ENCODE measurements at places on chromosomes 16 and 17.

GRCh38 chr17:47738178-47738577 lies 5.1 kb downstream of the TBX21 start:
- DNase-seq = no peak

GRCh38 chr17:19867329-19868078 lies at the start of gene ULK2:
Gene ULK2 (minus strand): TSS chr17:19867936. CDS start chr17:19867417, 519 bp downstream.
- DNase-seq = peak; percentile 69

DNA sequence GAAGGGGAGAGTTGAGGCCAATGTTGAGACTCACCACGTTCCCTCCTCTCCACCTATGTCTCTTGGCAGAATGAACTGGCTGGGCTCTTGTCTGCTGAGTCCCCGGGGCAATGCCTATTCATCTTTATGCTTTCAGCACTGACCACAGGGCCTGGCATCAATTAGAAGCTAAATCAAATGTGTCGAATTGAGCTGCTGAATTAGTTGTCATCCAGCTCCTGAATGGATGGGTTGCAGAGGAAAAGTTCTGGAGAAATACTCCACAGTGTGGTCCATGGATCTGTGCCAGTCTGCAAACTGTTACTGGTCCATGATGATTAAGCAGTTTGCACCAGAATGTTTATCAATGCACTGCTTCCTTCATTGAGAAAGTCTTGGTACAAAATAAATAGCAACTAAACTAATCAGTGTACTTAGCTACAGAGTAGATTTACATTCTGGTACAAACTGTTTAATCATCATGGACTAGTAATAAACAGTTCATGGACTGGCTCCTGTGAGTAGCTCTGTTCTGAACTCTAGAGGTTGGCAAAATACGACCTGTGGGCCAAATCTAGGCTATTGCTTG lies 4.6 kb downstream of the CNGB1 start:
- DNase-seq = no peak

DNA sequence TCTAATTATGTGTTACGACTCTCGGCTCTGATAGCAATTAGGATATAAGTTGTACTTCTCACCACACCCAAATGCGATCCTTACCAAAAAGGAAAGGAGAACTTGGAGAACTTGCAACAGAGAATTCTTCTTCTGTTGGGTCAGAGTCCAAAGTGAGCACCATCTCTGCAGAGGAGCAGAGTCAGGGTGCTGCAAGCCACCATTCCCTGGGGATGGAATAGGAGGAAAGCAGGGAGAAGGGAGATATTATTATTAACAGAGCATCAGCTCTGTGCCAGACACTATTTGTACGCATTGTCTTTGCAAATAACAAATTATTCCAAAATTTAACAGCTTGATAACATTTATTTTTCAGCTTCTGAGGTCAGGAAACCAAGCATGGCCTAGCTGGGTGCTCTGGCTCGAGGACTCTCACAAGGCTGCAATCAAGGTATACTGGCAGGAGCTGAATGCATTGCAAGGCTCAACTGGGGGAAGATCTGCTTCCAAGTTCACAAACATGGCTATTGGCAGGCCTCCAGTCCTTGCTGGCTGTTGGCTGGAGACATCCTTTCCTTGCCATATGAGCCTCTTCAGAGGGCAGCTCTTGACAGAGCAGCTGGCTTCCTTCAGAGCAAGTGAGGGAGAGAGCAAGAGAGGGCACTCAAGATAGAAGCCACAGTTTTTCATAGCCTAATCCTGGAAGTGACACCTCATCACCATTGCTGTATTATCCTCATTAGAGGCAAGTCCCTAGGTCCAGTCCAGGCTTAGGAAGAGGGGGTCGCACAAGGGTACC lies 296.2 kb upstream of the CDH5 start:
- DNase-seq = peak; percentile 35

DNA sequence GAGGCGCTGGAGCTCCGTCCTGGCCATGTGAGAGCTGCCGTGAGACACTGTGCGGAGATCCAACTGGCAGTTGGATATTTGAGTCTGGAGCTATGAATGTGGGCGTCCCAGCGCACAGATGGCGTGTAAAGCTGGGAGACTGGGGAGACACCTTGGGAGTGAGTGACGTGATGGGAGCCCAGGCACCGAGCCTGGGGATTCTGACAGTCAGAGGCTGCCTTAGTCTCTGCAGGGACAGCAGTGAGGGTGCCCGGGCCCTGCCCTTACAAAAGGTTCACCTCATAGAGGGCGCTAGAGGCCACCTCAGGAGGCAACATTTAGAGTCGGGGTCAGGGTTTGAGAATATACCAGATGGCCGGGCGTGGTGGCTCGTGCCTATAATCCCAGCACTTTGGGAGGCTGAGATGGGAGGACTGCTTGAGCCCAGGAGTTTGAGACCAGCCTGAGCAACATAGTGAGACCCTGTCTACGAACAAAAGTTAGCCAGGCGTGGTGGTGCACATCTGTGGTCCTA lies 194.1 kb upstream of the GSE1 start:
- DNase-seq = no peak

- no peak for DNase-seq
These were observed 3.0 kb downstream of the EVI2B start for GRCh38 chr17:31310886-31311285.

DNA sequence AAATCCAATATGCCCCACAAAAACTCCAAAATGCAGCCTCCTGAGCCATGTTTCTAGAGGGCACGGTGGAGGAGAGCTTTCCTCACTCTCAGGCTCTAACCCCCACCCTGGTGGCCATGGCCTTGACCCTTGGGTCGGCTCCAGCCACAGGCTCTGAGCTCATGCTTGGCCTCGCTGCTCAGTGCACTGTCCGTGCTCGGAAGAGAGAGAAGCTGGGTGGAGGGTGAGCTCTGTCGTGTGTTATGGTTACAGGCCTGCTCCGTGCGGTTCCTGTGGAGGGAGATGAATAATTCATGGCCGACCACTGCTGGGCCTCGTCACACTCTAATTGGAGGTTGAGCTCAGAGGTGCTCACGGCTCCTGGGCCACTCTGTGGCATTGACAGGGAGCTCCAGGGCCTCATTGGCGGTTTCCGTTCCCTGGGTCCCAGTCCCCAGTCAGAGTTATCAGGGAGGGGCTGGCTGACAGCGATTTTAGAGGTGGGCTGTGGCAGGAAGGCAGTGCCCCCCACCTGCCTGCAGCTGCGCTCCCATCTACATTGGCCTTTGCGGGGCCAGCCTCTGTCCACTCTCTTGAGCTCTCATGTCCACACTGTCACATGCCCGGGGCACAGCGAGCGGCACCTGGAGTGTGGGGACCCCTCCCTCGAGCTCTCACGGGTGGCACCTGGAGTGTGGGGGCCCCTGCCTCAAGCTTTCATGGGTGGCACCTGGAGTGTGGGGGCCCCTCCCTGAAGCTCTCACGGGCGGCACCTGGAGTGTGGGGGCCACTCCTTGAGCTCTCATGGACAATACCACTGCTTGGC lies 24.9 kb downstream of the ACSF3 start:
- DNase-seq = no peak

- DNase-seq = no peak
These were observed 26.2 kb downstream of the BAIAP2 start for GRCh38 chr17:81061027-81061735.

DNA sequence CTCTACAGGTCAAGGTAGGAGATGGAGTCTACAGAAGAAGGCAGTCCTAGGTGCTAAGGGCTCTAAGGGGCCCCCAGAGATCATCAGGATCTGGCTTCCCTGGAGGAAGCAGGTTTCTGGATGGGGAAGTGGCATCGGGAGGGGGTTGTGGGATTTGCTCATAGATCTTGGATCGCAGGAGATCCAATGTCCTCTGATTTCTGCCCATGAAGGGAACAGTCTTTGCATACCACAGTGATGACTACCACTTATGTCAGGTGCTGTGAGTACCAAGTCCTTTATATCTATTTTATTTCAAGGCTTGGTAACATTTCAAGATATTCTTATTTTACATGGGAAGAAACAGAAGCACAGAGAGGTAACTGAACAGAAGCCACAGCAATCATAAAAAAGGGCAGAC lies 164.0 kb downstream of the RGS9 start:
- no peak for DNase-seq

GRCh38 chr16:80804056-80804525 lies 307 bp downstream of the CDYL2 start:
- no peak for DNase-seq

GRCh38 chr16:15484662-15485061 lies 50.3 kb downstream of the BMERB1 start:
- no peak for DNase-seq

DNA sequence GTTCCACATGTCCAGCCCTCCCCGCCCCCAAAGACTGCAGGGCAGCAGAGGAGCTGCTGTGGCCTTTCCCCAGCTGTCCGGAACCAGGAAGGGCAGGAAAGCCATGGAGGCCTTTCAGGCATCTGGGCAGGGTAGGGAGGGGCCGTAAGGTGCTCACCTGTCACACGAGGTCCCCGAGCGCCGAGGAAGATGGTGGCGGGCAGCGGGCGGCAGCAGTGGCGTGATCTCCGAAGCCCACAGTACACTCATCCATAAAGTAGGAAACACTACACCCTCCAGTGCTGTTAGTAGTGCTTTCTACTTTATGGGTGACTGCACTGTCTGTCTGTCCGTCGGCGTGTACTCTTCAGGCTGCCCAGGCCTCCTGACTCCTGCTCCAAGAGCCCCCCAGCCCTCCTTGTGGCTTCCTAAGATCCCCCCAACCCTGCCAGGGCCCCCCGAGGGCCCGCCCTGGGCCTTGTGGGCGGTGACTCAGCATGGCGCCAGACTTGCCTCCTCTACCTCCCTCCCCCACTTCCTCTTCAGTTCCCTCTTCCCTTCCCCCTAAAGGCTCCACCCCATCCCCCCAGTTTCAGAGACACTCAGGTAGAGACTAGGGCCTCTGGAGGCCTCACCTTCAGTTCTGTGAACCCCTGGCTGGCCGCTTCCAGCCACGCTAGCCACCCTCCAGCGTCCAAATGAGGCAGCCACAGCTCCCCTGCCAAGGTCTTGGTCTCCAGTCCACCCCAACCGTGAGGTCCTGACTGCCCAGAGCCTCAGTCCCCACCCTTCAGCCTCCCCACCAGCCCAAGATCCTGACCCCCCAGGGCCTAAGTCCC lies 2.6 kb upstream of the TSPOAP1 start:
- DNase-seq = no peak

DNA sequence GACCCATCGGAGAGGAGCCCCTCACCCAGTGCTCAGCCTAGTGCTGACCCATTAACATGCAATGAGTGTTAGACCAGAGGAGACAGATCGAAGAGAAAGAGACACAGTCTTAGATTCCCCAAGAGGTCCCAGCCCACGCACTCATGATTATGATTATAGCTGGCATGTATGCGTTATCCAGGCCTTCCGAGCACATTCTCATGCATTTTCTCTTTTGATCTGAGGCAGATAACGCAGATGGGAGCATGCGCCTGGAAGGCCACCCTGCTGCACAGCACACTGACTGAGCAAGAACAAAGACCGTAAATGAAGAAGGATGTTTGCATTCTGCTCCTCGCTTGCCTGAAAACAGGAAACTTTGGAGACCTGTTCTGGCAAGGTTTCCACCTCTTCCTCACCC lies 232.7 kb downstream of the SOX9 start:
- no peak for DNase-seq
